ENCODE measurements at places on chromosomes 2 and 18.
A peak's percentile ranks its signal among the peaks of the same experiment; 100 is the strongest.

DNA sequence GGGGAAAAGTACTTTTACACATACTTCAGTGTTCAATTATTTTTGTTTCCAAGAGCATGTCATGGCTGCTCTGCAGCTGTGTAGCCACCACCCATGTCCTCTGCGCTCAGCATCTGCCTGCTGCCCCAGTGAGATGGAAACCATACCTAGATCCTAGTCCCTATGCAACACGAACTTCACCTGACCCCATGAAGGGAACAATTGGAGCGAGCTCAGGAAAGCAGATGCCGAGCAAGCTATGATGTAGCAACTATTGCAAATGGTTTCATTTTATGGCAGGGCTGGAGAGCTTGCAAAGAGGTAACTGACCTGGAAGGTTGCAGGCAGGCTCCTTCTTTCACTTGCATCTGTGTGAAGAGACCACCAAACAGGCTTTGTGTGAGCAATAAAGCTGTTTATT is 1.3 kb upstream of the CCDC141 start:
- no peak for DNase-seq

GRCh38 chr2:12612671-12613070 is 104.1 kb upstream of the TRIB2 start:
- DNase-seq: no peak

DNA sequence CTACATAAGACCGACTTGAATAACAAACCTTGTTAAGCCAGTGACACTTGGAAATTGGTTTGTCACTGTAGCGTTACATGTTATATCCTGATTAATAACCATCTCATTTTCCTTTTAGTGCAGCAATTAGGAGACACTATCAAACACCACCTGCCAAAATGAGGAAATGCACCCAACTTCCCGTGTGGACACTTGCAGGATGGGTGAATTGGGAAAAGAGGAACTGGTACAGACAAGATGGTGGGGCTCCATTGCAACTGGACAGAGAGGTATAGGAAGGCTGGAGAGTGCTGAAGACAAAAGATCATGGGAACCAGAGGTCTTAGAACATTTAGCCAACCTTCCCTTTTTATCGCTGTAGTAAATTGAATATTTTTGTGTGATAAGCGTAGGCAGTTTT is 816.3 kb upstream of the HS6ST1 start:
- peak; percentile 17 for DNase-seq

DNA sequence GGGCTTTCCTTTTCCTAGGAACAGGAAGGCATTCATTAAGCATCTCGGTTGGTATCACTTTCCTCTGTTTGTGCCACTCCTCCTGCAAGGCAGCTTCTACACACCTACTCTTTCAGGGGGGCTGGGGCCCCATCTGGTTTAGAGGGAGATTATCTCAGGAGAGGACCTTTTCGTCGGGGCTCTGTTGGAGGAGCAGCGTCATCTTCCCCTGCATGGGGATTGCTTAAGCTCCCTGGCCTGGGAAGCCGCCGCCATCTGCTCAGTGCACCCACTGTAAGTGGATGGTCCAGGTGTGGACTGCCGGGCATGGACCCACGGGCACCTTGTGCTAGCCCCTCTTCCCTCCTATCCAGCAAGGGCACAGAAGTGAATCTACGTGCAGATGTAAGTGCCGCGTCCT is 355.3 kb upstream of the SMIM21 start:
- no peak for DNase-seq

DNA sequence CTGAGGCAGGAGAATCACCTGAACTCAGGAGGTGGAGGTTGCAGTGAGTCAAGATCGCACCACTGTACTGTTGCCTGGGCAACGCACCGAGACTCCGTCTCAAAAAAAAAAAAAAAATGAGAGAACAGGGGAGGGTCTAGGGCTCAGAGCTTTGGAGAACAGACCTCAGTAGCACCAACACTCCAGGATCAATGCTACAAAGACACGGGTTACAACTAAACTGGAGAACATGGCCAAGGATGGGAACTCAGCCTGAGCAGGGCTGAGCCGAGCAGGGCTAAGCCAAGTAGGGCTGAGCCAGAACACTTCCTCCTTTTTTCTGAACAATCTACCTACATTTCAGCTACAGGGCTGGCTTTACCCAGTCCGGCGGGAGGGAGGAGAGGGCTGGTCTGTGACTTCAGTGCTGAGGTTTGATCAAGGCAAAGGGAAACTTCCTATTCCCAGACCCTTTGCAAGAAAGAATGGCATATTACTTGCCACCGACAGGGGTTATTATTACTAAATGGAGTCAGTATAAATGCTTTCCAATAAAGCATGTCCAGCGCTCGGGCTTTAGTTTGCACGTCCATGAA is 2.9 kb upstream of the CASP8 start:
- peak; percentile 92 for DNase-seq

- no peak for DNase-seq
Measured at GRCh38 chr2:223196331-223196730, 144.3 kb downstream of the KCNE4 start.

GRCh38 chr2:185147361-185147760 is 549.0 kb downstream of the ZNF804A start:
- no peak for DNase-seq

DNA sequence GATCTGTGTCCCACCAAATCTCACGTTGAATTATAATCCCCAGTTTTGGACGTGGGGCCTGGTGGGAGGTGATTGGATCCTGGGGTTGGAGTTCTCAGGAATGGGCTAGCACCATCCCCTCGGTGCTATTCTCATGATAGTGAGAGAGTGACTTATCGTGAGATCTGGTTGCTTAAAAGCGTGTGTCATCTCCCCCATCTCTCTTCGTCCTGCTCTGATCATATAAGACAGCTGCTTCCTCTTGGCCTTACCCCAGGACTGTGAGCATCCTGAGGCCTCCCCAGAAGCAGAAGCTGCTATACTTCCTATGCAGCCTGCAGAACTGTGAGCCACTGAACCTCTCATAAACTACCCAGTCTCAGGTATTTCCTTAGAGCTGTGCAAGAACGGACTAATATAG is 163.7 kb upstream of the NDUFV2 start:
- peak; percentile 15 for DNase-seq

DNA sequence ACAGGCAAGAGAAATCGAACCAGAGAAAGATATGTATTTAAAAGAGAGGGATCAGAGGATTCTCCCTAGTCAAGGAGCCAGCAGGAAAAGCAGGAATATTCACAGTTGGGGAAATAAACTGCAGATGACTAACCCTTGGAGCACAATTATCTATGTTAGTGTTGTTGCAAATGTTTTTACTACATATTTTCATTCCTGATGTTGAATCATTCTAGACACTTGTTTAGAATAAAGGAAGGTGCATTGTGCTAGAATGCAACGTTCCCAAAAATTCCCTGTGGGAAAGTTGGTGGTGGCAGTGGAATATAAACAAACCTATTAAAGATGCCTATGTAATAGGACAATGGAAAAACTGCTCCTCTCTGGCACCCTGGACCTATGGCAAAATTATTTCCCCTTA is 63.3 kb downstream of the DTNA start:
- no peak for DNase-seq

DNA sequence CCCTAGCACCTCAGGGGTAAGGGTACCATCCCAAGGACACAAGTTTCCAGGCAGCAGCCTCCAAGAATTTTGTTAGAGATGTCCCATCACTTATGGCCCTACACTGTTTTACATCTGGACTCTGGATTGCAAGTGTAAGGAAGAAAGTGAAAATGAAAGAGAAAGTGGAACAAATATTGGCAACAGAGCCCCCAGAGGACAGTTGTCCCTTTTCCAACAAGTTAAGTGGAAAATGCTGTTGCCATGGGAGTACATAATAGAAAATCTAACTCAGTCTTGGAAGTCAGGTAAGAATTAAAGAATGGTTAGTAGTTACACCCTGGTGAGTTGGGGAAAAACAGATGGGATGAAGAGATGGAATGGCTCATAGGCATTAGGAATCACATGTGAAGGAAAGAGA is 50.6 kb downstream of the TTC21B start:
- peak; percentile 20 for DNase-seq

GRCh38 chr2:182186132-182186735 is 200.6 kb downstream of the PPP1R1C start:
- DNase-seq: peak; percentile 41

- DNase-seq: no peak
Measured at GRCh38 chr2:113081488-113082210, 13.9 kb downstream of the IL1F10 start.

DNA sequence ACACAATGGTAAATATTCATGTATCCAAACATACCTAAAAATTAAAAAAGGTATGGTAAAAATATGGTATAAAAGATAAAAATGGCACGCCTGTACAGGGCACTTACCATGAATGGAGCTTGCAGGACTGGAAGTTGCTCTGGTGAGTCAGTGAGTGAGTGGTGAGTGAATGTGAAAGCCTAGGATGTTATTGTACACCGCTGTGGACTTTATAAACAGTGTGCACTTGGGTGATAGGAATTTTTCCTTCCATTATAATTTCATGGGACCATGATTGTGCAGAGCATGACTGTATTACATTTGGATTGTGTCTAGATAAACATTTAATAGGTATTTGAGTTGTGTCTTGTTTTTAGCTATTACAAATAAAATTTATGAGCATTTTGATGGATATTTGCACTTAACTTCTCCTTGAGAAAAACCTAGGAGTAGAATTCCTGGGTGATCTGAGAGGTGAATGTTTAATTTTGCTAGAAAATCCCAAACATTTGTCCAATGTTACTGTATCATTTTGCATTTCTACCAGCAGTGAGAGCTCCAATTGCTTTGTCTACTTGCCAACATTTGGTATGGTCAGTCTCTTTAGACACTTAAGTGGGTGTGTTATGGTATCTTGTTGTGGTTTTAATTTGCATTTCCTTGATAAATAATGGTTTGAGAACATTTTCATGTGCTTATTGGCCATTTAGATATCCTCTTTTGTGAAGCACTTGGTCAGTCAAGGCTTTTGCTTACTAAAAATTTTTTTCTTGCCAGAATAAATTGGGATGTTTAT is 81.7 kb downstream of the BCL2L11 start:
- DNase-seq: no peak

DNA sequence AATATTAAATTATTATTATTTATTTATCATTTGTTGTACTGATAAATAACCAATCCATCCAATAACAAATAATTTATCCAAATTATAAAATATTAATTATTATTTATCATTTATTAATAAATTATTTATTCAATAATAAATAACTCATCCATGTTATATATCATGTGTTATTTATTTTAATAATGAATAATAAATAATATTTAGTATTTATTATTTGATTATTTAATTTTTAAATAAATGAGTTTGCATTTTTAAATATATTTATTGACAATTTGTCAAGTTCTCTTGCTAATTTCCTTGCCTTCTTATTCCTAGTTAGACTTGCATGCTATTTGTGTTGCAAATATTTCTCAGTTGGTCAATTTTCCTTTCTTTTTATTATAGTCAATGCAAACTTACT is 995.4 kb downstream of the TSN start:
- no peak for DNase-seq

DNA sequence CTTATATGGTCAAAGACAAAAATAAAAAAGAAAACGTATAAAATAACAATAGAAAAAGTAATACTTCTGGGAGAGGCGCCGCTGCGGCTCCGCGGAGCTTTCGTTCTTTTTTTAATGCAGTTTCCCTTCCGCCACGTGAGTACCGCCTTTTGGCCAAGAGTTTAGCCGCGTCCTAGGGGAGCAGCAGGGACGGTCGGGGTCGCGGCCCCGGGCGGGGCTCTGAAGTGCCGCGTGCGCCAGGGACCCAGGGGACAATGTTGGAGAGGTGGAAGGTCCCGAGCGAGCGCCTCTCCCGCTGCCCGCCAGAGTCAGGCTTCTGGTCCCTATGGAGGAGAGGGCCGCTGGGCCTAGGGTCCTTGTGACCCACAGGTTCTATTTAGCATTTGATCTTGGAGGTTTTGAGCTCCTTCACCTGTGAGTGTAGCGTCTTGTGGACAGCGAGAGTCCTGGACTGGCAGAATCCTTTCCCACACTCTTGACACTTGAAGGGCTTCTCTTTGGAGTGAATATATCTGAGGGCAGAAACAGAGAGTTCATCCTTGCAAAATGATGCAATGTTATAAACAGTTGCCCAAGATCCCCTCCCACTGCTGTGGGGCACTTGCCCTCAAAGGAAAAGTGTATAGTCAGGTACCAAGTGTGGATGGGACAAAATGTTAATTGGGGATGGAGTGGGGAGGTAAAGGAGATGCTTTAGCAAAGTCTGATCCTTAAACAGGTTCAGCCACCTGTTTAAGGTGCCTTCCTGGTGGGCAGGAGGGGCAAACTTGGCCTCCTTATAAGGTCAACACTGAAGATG is 6.3 kb downstream of the OSR1 start:
- peak; percentile 31 for DNase-seq

GRCh38 chr18:40168026-40168425 is 1787.0 kb upstream of the PIK3C3 start:
- no peak for DNase-seq
